Head of caudate nucleus (tissue), 42 donors: ENCODE measurements at places on chromosomes 7 and 10.

GRCh38 chr10:119415121-119415520 lies 127.4 kb downstream of the RGS10 start:
- DNase-seq: no peak

DNA sequence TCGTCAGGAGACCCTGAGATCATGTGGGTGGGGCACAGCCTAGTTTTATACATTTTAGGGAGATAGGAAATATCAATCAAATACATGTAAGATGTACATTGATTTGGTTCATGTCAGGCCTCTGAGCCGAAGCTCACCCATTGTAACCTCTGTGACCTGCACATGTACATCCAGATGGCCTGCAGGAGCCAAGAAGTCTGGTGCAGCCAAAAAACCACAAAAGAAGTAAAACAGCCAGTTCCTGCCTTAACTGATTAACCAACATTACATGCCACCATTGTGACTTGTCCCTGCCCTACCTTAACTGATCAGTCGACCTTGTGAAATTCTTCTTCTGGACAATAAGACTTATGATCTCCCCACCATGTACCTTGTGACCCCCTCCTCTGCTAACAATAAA lies 16.0 kb upstream of the LRRC61 start:
- no peak for DNase-seq

GRCh38 chr10:436911-437665 lies 252.4 kb downstream of the DIP2C start:
- no peak for DNase-seq

GRCh38 chr10:102422545-102423129 lies 2.0 kb downstream of the FBXL15 start:
- peak; percentile 80 for DNase-seq

- DNase-seq: no peak
Observed at GRCh38 chr10:88194961-88195367, 331.5 kb downstream of the PTEN start.

GRCh38 chr7:11170863-11171568 lies 197.3 kb downstream of the PHF14 start:
- DNase-seq: no peak

GRCh38 chr7:74525881-74526280 lies 72.2 kb downstream of the GTF2IRD1 start:
- no peak for DNase-seq

DNA sequence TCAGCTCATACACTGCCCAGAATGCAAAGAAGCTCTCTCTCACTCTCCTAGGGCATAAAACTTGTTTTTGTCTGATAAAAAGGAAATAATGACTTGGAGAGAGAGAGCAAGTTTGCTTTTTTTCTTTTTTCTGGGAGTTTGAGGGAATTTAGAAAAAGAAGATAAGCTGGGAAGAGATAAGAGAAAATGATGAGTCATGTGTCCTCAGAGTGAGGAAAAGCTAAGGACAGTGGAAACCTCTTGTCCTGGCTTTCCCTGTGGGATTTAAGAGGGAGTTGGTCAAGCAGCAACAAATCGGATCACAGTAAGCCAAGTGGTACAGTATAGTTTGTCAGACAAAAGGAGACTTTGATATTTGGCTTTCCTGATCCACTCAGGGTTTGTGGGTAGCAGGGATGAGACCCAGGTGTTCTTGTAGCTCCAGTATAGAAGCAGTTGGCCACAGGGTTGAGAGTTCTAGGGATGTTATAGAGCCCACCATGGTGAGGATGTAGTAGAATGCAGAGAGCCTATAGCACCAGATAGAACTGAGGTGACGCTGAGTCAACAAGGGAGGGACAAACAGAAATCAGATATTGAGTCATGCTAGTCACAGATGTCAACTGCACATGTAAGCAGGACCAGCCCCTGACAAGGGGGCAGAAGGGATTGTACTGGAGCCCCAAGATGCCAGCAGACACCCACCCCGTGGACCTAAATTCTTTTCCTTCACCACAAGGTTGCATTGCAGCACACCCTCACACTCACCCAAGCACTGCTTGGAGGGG lies 219.3 kb upstream of the TAC1 start:
- DNase-seq: no peak

- DNase-seq: no peak
Observed at GRCh38 chr7:107659666-107660065, 962 bp upstream of the SLC26A4 start.

GRCh38 chr10:84198206-84198915 lies 4.0 kb downstream of the CDHR1 start:
- DNase-seq: no peak

- no peak for DNase-seq
Observed at GRCh38 chr7:108815815-108816214, 246.1 kb downstream of the DNAJB9 start.

DNA sequence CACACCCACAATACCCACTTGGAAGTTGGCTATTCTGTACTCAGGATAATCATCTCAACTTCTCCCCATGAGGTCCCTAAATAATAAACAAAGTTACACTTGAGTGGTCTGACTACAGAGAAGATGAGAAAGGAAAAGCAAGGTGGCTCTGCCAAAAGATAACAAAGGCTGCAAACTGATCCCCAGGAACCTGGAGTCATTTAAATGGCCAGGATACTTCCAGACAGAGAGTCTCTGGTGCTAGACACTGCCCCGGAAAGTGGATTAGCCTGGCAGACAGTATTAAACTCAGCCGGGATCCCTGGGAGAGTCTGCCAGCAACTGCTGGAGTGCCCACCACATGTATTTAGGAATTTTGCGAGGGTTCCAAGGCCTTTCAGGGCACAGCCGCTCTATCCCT lies 93.7 kb downstream of the DGKI start:
- DNase-seq: no peak

- no peak for DNase-seq
Observed at GRCh38 chr10:114327537-114328440, 76.5 kb downstream of the AFAP1L2 start.

GRCh38 chr7:154684666-154685563 lies 318.0 kb downstream of the PAXIP1 start:
- DNase-seq: no peak

DNA sequence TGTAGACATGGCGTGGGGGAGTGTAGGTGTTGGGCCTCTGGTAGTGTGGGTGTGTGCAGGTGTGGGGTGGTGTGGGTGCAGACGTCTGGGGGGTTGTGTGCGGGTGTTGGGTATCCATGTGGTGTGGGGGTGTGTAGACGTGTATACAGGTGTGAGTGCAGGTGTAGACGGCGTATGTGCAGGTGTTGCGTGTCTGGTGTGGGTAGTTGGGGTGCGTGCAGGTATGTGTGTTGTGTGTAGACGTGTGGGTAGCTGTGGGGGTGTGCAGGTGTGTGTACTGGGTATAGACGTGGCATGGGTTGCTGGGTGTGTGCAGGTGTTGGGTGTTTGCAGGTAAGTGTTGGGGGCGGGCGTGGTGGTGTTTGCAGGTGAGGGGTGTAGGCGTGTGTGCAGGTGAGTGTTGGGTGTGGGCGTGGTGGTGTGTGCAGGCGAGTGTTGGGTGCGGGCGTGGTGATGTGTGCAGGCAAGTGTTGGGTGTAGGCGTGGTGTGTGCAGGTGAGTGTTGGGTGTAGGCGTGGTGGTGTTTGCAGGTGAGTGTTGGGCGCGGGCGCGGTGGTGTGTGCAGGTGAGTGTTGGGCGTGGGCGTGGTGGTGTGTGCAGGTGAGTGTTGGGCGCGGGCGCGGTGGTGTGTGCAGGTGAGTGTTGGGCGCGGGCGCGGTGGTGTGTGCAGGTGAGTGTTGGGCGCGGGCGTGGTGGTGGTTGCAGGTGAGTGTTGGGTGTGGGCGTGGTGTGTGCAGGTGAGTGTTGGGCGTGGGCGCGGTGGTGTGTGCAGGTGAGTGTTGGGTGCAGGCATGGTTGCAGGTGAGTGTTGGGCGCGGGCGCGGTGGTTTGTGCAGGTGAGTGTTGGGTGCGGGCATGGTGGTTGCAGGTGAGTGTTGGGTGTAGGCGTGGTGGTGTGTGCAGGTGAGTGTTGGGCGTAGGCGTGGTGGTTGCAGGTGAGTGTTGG lies 16.6 kb downstream of the GET4 start:
- DNase-seq: no peak

- no peak for DNase-seq
Observed at GRCh38 chr7:83452256-83452655, 196.7 kb downstream of the SEMA3E start.

DNA sequence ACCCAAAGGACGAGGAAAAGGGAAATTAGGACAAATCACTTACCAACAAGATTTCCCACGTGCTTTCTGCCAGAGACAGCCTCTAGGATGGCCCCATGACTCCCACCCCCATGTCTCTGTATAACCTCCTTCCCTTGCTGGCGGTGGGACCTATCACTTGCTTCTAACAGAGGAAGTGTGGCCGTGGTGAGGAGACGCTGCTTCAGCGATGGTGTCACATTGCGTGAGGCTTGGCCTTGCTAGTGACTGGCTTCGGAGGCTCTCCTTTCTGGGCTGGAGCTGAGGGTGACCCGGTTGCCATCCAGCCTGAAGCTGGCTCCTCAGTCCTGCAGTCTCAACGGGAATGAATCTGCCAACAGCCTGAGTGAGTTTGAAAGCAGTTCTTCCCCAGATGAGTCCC lies 123.7 kb downstream of the ANLN start:
- no peak for DNase-seq

DNA sequence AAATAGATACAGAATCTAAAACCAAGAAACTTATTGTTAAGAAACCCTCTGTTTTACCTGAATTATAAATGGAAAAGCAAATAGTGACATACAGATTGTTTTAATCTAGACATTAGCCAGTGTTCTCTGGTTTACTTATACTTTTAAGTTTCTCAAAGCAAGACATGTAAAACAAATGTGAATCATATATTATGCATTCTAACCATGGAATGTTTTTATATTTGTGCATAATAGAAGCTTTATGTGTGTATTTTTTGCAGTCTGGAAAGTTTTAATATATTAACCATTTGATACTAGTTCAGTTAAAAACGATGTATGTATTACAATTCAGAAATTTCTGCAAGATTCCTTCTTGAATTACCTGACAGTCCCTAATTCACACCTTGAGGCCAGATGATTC lies 150.6 kb upstream of the TMEM72 start:
- DNase-seq: no peak

- DNase-seq: no peak
Observed at GRCh38 chr10:52105301-52105700, 208.8 kb upstream of the DKK1 start.

GRCh38 chr10:124875596-124875995 lies 66.3 kb upstream of the ZRANB1 start:
- DNase-seq: no peak

DNA sequence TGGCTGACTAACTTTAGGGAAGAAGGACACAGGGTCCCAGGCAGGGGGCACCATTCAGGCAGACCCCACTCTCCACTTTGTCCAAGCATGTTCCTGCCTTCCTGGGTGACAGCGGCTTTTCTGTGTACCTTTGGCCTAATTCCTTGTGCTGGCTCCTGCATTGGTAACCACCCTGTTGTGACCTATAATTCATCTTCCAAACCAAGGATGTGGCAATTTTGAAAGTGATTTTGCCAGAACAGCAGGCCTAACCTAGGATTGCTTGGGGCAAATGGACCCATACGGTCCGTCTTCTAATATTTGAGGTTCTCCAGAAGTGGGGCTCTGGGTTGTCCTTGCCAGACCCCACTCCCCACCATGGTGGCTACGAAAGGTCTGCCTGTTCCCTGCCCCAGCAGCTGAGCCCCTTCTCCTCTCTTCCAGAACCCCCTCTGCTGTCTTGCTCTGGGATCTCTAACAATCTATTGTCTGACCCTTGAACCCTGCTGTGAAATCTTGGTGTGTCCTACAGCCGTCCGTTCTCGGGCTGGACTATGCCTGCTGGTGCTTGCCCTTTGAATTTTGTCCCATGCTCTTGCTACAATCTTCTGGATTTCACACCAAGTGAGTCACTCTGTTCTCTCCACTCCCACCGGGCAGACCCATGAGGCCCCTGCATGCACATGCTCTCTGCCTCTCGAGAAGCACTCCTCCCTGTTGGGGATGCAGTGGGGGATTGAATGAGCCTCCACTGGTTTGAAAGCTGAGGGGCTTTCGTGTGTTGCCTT lies 316.0 kb downstream of the CXCL12 start:
- no peak for DNase-seq

DNA sequence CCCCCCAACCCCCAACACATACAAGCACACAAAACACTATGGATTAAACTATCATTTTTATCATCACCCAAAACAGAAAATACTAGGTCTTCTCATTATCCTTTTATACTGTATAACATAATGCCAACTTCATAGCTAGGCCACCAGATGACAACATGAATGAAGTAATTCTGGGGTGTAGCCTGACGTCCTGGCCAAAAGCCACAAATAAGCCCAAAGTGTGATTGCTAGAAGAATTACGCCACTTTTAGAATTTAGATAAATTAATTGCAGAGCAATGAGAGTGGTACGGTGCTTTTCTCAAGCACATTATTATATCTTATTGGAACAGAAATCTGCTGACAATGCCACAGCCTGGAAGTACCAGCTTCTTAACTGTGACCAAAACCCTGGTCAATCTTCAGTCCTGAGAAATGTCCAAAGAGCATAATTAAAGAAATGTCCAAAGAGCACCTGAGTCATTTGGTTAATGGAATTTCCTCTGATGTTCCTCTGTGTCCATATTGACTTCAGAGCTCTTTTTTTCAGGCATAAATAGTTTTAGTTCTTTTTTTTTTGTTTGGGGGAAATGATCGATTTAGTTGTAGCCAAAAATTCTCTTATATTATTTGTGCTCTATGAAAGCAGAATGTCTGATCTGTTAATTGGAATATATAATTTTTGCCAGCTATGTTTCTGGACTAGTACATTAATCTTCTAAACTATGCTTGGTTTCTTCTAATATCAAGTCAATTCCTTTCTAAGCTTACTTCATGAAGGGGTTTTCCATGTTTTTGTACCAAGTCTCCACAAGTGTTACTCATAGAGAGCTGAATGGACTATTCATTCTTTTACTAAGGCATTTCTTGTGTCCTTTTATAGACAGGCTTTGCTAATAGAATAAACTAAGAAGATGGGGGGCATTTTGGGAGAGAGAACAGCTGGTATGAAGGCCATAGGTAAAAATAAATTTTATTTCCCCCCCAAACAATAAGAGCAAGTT lies 233.4 kb upstream of the SLC26A5 start:
- no peak for DNase-seq

GRCh38 chr7:93620057-93620456 lies 45.5 kb upstream of the CALCR start:
- no peak for DNase-seq

- DNase-seq: no peak
Observed at GRCh38 chr7:119703895-119704294, 569.1 kb upstream of the KCND2 start.

DNA sequence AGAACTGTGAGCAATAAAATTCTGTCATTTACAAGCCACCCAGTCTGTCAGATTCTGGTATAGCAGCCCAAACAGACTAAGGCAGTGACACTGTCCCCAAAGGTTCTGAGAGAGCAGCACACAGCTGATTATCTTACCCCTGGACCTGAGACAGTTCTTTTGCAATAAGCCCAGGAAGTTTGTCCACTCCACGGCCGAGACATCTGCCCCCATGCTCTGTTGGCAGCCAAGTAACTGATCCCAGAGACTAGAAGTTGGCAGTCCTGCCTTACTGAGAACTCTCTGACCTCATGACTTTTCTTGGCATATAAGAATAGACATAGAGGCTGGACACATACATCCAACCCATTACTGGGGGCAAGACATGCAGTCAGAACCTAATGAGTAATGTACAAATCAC lies 243.0 kb upstream of the GRB10 start:
- DNase-seq: no peak

GRCh38 chr7:2336626-2337299 lies 17.9 kb upstream of the EIF3B start:
- DNase-seq: no peak

GRCh38 chr7:85023066-85023712 lies 163.7 kb downstream of the SEMA3D start:
- no peak for DNase-seq
